ENCODE measurements at places on chromosomes 7 and 10.

- DNase-seq, result no peak
These were observed 6.9 kb upstream of the MYOF start for GRCh38 chr10:93488956-93489528.

- no peak for DNase-seq
These were observed 74.3 kb downstream of the LHPP start for GRCh38 chr10:124535731-124536495.

GRCh38 chr10:97889461-97890265 is 40.0 kb downstream of the GOLGA7B start:
- no peak for DNase-seq

GRCh38 chr7:37510043-37510634 is 61.5 kb upstream of the ELMO1 start:
- no peak for DNase-seq

DNA sequence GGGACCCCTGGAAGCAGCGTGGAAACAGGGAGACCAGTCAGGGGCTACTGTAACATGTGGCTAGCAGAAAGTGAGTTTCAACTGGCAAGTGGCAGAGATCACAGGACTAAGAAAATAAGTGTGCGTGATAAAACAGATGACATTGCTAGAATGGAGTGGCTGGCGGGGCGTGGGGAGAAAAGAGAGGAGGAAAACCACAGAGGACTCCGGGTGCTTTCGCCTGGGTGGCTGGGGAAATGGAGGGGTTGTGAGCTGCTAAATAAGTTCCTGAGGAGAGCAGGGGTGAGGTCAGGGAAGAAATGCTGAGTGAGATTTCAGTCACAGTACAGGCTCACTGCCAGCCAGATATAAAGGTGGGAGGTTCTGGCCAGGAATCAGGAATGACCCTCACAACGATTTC is 166.9 kb downstream of the MYOF start:
- no peak for DNase-seq

- no peak for DNase-seq
These were observed 973 bp downstream of the GPR158 start for GRCh38 chr10:25175527-25176420.

- DNase-seq, result no peak
These were observed 93.5 kb downstream of the AKAP9 start for GRCh38 chr7:92034116-92034515.

DNA sequence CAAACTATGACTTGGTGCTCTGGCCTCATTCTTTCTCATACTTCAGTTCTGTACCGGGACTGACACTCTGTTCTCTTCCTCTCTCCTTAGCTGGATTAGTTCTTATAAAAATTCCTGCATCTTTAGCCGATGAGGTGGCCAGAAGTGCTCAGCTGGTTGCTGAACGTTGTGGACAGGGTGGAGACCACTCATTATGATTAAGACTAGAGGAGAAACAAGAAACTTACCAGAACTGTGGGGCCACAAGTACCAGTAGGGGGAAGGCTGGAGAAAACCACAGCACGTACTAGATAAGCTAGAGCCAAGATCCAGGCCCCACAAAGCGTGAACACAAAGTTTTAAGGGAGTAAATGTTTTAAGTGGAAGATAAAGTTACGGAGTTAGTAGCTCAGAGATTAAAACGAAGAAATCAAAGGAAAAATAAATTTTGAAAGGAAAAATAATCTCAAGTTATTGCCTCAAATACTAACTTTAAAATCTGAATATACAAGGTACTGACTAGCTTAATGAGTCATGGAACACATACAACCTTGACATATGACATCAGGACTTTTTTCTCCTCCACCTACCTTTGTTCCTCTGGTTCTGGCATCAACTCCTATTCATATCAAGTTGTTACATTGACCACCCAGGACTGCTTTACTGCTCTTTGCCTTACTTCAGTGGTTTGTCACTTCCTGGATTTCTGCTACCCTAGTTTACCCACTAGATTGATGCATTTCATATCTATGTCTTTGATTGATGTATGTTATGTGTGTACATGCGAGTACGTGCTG is 469.0 kb downstream of the TFEC start:
- DNase-seq, result no peak
